ENCODE measurements at places on chromosomes 13 and 19.

GRCh38 chr19:784541-784940, 12.7 kb upstream of the PTBP1 start:
- no peak for DNase-seq

GRCh38 chr13:108276060-108276459, 6.5 kb downstream of the TNFSF13B start:
- no peak for DNase-seq

- DNase-seq: no peak
Observed at GRCh38 chr13:33480561-33480960, 195.0 kb upstream of the STARD13 start.

DNA sequence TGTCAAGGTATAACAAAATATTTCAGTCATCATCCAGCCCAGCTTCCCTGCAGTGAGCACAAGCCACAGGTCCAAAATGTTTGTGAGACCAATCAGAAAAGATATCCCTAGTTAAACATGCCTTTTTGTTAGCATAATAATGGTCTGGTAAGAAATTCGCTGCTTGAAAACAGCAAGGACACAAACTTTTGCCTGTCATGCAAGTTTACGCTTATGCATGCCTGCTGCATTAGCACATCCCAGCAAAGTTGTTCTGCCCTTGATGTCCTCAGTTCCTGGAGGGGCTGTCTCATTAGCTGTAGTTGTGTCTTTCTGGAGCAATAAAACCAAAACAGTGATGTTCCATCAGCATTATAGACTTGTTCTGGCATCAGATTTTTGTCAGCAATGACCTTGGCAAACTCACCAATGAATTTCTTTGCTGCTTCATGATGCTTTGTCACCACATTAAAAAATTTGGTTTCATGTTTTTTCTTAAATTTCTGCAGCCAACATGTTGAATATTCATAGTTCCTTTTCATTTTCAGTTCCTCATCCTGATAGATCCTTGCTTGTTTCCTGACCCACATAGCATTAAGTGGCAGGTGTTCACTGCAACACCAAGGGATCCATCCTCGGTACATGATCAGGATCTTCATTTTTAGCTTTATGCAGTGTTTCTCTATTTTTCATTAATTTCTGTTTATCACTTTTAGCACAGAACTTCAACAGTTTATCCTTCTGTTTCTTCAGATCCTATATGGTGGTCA, 72.0 kb upstream of the GPR183 start:
- no peak for DNase-seq

- DNase-seq: no peak
Observed at GRCh38 chr13:105016266-105016665, 1519.2 kb downstream of the EFNB2 start.

DNA sequence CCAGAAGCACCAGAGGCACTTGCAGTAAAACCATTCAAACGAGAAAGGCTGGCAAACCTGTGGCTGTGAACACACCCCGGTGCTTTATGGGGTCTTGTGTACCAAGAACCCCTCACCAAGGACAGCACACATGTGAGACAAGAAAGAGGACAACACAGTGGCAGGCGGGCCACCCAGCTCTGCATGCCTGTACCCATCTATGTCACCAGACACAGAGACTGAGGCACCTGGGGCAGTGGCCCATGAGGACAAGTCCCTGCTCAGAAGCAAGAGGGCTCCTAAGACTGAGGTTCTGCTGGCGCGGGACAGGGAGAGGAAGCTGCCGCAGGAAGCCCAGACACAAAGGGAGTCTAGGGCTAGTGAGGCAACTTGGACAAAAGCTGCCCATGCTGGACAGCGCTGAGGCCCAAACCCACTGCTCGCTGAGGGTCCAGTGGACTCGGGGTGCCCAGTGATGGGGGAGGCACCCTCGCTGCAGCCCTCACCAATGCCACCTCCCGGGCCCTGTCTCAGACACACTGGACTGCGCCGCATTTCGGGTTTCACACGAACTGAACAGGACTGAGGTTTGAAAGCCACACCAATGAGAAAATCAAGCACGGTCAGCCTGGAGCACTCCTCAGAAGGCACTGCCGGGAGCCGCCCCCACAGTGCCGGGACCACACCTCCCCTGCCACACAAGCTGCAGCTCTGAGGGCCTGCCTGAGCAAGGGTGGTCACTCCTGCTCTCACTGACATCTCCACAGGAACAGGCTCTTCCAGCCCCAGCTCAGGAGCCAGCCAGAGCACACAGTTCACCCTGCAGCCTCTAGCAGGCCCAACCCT, 232.7 kb downstream of the TUBA3C start:
- DNase-seq: no peak

GRCh38 chr19:33402421-33403220, 29.1 kb downstream of the CEBPG start:
- no peak for DNase-seq

GRCh38 chr13:36217456-36217855, 3.1 kb upstream of the SOHLH2 start:
- DNase-seq: no peak

- DNase-seq: no peak
Observed at GRCh38 chr13:83577183-83577582, 305.1 kb downstream of the SLITRK1 start.

- no peak for DNase-seq
Observed at GRCh38 chr13:45796426-45797235, 54.9 kb downstream of the SIAH3 start.

DNA sequence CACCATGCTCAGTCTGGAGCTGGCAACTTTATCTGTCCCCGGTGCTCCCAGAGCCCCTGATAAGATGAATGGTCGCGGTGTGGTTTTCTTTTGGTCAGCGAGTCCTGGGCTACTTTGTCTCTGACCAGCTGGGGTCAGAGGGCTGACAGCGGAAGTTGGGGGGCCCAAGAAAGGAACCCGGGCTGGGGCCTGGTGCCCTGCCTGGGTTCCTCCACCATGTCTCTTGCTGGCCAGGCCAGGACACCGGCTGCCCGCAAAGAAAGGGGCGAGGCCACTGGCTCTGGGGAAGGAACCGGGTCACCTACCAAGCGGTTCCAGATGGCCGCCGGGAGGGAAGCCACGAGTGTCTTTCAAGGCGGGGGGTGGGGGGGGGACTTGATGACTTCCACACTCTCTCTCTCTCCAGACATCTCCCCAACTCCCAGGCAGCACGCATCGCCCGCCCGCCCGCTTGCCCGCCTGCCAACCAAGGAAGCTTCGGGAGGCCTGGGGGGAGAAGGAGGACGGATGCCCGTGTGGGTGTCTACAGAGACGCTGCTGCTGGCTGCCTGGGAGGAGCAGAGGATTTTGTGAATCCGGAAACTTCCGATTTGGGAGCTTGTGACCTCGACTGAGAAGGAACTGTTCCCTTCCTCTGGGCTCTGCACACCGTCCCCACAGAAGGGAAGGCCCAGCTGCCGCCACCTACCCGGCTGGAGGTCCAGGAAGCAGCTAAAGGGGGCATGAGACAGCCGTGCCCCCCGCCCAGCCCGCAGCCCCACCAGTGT, 1.1 kb downstream of the PIP5K1C start:
- DNase-seq: no peak

DNA sequence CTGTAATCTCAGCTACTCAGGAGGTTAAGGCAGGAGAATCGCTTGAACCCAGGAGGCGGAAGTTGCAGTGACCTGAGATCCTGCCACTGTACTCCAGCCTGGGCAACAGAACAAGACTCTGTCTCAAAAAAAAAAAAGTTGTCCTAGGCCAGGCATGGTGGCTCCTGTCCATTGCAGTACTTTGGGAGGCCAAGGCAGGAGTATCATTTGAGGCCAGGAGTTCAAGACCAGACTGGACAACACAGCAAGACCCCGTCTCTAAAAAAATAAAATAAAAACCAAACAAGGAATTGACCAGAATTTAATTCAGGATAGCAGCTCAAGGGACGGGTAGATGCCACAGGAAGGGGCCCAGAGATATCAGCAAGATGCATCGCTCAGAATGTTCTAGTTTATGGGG, 4.9 kb downstream of the SULT2B1 start:
- no peak for DNase-seq

DNA sequence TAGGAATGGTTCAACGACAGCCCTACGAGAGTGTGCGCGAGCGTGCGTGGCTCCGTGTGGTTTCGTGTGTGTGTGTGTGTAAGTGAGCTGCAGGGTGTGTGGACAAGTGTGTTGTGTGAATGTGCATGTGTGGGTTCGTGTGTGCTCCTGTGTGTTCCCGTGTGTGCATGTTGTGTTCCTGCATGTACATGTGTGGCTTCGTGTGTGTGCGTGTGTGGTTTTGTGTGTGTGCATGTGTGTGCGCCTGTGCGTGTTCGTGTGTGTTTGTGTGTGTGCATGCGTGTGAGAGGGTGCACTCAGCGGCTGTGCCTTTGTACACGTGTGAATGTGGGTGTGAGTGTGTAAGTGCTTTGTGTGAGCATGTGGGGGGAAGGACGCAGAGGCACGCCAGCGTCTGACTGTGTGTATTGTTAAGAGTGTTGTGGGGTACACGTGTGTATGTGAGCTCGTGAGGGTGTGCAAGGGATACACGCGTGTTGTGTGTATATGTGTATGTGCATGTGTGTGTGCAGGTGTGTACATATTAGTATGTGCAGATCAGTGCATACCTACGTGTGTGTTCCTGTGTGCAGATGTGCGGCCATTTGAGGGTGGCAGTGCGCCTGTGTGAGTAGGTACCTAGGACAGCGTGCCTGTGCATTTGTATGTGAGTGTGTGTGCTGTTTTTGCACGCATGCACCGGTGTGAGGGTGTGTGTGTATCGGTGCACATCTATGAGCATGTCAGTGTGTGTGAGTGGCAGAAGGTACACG, 24.3 kb upstream of the ONECUT3 start:
- no peak for DNase-seq

DNA sequence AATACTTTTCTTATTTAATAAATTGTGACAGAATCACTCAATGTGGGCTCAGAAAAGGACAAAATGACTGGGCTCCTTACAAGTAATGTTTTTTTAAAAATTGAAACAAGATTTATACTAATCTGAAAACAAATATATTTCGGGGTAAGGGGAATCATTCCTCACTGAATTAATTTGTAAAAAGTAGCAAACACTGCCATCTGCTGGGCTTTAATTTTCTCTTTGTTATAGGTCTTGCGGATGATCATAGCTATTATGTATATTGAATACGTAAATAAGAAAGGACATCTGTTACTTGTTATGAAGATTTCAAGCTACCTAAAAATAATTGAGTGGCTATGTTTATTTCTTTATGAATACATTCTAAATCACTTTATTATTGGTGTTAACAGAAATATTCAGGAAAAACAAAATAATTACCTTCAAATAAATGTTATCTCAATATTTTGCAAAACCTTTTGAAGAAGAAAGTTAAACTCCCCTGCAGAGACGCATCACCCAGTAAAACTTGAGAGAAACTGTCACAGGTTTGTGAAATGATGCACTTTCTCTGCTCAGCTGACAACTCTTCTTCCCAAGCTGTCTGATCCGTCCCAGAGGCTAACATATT, 17.8 kb upstream of the ENOX1 start:
- no peak for DNase-seq

GRCh38 chr19:2045501-2046045, 5.5 kb downstream of the MKNK2 start:
- DNase-seq: no peak

DNA sequence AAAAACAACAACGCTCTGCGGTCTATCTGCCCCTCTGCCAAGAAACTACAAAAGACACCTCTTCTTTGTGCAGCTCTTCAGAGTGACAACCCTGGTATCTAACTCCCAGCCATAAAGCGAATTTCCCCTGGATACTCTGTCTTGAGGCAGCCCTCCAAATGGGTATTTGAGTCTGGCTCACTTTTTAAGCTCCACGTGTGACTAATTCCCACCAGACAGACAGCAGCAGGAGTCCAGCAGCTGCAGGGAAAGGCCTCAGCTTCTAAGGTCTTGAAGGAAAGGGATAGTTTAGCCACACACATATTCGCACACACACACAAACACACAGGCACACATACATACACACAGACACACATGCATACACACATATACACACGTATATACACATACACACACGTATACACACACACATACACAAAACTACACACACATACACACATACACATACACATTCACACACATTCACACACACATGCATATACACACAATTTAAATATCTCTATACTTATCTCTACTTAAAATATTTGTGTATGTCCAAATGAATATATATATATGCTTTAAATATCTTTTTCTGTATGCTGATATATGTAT, 188.8 kb downstream of the TSHZ3 start:
- DNase-seq: no peak

DNA sequence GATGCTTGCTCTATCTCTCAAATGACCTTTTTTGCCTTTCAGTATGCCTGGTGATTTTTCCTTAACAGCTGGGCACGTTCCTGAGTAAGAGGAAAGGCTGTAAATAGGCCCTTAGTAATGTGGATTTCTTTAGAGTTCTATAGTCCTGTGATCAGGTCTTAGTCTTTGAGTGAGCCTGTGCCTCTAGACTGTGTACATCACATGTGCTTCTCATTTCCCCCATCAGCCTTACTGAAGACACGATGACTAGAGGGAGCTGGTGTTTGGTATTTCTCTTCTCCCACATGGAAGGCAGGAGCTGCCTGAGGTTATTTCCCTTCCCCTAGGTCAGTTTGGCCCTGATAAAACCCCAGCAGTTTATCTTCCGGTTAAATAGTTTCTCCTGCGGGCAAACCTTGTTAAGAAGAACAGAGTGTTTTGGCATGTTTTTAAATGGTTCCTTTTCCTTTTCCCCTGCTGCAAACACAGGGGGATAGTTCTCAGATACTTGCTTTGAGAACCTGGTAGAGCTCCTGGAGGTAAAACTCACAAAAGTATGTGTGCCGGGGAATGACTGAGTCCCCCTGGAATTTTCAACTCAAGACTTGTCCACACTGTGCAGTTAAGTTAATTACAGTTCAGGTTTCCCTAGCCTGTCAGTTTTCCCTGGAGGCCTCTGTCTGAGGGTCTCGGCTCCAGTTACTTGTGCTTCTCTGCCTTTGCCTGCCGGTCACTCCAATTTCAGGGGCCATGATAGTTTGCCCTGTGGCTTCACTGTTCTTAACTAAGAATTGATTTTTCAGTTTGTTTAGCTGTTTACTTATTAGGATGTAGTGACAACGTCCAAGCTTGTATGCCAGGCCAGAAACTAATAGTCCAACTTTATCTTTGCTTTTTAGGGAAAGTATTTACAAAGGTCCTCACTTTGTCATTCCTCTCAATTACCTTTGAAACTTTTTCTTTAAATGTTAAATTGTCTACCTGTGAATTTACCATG, 94.4 kb downstream of the URI1 start:
- no peak for DNase-seq

- DNase-seq: no peak
Observed at GRCh38 chr13:76656500-76656899, 229.7 kb downstream of the KCTD12 start.

DNA sequence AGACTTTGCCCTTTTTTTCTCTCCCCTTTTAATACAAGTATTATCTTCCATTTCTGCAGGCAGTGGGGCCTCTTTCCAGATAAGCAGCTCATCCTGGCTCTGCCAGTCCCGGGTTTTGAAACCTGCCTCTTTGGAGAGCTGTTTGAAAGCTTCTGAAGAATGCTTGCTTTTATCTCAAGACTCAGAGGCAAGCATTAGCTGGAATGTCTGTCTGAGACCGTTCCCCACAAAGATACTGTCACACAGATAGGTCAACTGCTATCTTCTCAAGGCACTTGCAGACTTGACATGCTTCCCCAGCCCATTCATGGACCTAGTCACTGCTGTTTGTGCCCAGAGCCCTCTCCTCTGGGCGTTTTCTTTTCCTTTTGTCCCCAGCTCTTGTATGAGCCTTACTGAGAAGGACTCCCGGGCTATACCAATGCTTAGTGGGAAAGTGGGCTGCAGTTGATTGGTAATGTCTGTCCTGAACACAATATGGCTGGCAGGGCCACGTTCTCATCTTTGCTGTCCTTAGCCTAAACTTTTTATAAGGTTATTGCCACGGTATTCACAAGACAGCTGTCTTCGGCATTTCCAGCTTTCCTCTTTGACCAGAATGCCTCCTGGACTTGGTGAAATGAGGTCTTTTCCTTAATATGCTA, 13.4 kb downstream of the SERP2 start:
- no peak for DNase-seq

GRCh38 chr19:4375164-4376027, 25.0 kb downstream of the SH3GL1 start:
- no peak for DNase-seq
